Right kidney (tissue), 9 donors: ENCODE measurements at places on chromosomes 4 and X.

- no peak for DNase-seq
These were observed 66.6 kb downstream of the RXFP1 start for GRCh38 chr4:158588285-158588684.

DNA sequence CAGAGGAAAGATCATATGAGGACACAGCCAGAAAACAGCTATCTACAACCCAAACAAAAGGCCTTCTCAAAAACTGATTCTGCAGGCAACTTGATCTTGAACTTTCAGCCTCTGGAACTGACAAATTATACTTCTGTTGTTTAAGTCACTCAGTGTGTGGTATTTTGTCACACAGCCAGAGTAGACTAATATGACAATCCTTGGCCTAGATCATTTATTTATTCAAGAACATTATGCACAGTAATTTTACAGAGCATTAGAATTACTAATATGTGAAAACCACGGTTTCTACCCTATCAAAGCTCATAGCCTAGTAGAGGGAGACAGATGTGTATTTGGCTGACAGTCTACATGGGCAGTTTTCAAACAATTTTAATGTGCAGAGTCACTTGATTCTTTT, 167.8 kb upstream of the PCDH18 start:
- no peak for DNase-seq

GRCh38 chr4:174096999-174097398, 186.5 kb downstream of the FBXO8 start:
- DNase-seq, result no peak

DNA sequence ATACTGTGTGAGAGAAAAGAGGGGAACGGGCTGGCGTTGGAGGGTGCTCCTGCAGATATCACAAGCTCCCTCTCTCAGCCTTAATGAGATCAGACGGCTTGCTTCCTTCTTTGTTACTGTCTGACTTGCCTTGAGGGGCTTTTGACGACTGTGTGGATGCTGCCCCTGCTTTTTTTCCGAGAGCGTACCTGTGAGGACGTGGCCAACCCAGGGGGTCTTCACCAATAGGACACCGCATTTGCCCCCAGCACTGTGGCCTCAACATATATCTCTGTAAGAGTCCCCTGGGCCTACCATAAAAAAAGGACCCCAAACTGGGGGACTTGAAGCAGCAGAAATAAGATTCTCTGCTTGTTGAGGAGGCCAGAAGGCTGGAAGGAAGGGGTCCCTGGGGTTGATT, 143.9 kb downstream of the SHOX start:
- DNase-seq, result no peak

- DNase-seq, result no peak
These were observed 3.4 kb upstream of the MRPL1 start for GRCh38 chr4:77859256-77859655.

- no peak for DNase-seq
These were observed 37.3 kb upstream of the CCNI start for GRCh38 chr4:77113069-77113468.

DNA sequence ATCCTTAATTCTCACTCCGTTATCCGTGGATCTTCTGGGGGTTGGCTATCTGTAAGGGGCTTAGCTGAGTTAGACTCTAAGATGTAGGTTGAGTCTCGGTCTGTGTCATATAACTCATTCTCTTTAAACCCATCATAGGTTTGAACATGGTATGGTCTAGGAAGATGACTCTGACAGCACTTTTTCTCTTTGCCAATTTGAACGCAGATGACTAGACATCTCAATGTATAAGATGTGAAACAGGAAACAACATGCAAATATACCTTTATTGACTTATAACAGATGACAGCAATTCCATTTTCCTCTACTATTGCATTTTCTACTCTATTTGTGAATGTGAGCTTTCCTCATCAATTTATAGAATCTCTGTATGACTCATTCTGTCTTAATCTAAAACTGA, 634.8 kb upstream of the MAGEB2 start:
- DNase-seq, result no peak

DNA sequence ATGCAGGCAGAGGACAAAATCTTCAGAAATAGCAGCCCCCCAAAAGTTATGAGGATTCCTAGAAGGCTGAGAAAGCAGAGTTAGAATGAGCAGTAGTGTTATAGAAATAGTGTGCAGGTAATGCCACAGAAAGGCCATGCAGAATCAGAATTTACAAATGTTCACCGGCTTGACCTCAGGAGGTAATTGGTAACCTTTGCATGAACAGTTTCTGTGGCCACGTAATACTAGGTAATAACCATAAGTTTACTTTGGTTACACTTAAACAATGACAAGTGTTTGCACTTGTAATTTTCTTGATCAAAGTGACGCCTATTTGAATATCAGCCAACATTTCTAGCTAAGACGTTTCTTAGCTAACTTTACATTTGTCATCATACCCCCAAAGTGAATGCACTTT, 393.6 kb downstream of the GPAT3 start:
- no peak for DNase-seq

DNA sequence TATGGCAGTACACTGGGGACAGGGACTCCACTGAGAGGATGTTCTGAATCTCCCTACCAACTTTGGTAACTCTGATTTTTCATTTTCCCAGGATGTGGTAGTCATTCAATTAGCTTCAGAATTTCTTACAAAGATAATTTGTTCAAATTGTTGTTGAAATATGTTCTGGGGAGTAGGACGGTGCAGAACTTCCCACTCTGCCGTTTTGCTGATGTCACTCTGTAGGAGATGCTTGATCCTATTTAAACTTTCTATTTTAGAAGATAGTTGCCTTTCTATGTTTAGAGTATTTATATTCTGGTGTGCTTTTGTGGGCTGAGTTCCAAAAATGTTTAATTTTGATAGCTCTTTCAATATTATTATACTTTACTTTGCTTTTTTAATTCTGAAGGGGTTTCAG, 55.2 kb downstream of the ADAM29 start:
- DNase-seq, result no peak

- DNase-seq, result no peak
These were observed 107.6 kb upstream of the STK26 start for GRCh38 chrX:131915488-131915887.

DNA sequence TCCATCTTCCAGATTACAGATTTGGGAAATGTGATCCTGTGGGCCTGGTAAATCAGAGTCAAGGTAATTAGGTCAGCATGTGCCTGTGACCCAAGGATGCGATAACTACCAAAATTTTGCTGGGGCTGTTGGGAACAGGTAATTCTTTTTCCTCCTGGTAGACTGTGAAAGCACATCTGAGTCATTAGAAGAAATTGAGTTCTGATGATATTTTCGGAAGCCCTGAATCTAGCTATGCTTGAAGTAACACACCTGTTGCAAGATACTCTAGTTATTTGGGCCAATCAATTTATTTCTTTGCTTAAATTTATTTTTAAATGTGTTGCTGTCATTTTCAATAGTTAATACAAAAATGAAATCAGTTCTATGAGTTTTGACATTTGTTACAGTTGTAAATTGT, 903.6 kb downstream of the RPA4 start:
- DNase-seq, result no peak

DNA sequence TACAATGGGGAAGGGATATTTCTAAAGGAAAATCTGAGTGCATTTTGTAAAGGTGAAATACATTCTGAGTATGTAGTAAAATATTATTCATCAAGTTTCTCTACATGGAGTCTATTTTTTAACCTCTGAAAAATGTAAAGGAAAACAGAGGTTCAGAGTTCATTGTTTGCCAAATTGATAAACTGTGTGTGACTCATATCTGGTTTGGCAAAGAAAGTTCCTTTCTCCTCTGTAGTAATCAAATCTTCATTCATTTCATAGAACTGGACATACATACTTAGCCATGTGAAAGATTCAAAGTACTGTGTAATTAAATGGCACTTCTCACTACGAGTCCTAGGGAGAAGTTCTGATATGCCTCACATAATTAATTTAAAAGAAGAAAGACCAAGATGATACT, 61.6 kb downstream of the HPGD start:
- no peak for DNase-seq

DNA sequence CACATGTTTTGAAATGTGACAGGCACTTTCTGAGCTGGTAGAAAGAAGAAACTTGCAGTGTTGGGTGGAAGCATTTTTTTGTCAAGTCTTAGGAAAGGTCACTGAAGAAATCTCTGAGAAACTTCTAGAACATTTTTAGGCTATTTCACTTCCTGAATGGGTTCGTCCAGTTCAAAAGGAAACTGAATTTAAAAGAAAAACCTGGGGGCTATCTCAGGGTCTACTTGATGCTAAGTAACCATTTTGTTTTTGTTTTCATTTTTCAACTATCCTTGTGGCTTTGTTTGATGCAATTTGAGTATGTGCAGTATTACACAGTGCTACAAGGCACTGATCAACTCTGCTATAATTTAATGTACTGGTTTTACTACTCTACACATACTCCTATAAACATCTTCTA, 34.0 kb upstream of the AMOT start:
- no peak for DNase-seq

DNA sequence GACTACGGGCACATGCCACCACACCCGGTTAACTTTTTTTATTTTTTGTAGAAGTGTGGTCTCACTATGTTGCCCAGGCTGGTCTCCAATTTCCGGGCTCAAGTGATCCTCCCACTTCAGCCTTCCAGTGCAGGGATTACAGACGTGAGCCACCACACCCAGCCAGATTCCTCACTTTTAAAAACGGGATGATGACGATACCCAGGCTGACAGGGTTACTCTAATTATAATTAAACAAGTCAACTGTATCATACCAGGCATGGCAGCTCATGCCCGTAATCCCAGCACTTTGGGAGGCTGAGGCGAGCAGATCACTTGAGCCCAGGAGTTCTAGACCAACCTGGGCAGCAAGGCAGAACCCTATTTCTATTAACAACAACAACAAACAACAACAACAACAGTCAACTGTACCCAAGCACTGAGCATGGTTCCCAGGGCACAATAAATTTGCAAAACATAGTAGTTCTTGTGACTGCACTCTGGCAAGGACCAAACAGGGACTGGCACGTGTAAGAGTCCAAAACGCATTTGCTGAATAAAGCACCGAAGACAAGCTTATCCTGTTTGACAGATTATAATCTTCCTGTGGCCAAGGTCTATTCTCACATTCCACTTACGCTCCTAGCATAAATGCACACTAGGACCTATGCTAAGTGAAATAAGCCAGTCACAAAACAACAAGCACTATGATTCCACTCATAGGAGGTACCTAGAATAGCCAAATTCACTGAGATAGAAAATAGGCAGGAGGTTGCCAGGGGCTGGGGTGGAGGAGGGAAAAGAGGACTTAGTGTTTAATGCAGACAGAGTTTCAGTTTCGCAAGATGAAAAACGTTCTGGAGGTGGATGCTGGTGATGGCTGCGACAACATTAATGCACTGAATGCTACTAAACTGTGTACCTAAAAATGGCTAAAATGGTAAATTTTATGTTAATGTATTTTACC, 77.5 kb downstream of the IRF2 start:
- DNase-seq, result no peak

- DNase-seq, result no peak
These were observed 121.5 kb downstream of the ANK2 start for GRCh38 chr4:113170805-113171468.

GRCh38 chrX:104137496-104137895, 19.3 kb downstream of the SLC25A53 start:
- DNase-seq, result no peak

- no peak for DNase-seq
These were observed 62.6 kb downstream of the SORCS2 start for GRCh38 chr4:7254736-7255487.

GRCh38 chr4:145805490-145805889, 125.5 kb downstream of the C4orf51 start:
- DNase-seq, result no peak

DNA sequence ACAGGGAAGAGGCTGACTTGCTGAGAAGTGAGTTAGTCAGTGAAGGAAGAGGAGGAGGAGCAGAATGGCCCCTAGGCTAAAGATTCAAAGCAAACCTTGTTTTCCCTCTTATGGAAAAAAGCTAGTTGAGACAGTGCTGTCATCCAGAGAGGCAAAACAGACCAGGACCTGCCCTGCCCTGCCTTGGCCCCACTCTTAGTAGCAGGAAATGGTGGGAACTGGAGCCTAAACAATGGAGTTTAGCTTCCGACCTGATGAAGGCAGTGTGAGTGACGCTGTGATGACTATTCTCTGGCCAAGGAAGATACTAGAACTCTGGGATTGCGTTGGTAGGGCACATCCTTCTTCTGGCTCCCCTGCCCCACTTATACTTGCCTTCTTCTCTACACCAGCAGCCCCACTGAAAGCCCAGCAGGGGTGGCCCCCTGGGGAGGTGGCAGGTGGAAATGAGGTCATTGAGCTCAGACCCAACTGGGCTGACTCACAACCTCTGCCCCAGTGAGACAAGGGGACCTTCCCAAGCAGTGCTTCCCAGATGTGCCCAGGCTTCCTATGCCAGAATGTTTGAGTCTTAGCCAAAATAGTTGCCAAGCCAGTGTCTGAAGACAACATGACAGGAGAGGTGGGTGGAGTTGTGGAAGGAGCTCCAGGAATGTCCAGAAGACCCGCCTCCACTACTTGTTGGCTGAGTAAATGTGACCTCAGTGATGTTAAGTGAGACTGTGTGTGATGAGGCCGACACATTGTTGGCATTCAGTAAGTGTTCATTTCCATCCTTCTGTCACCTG, 38.8 kb downstream of the MSN start:
- DNase-seq, result no peak

DNA sequence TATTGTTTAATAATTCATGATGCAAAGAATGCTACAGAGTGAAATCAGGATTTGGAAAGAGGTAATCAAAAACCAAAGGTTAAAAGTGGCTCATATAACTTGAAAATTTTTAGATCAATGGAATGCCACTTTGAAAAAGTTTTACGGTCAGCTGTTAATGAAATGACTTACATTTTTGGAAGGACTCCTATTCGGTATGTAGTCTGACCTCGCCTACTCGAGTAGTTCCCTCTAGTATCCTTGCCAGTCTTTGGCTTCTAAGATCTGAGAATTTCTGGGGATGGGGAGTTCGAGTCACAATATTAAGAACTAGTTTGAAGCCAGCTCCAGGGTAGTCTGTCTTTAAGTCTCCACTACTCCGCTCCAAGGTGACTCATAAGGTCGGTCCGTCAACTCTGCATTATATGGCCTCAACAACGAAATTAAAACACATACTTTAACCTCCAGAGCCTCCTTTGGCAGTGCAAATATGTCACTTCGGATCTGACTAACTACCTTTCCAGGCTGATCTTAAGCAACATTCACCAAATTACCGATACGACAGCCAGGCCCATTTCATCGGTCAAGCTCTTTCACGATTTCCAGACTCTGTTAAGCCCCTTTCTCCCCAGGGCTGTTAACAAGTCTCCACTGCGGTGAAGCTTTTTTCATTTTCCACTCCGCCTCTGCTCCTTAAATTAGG, 733 bp upstream of the NAA15 start:
- DNase-seq, result no peak

GRCh38 chrX:140346729-140347128, 158.1 kb downstream of the SOX3 start:
- no peak for DNase-seq

DNA sequence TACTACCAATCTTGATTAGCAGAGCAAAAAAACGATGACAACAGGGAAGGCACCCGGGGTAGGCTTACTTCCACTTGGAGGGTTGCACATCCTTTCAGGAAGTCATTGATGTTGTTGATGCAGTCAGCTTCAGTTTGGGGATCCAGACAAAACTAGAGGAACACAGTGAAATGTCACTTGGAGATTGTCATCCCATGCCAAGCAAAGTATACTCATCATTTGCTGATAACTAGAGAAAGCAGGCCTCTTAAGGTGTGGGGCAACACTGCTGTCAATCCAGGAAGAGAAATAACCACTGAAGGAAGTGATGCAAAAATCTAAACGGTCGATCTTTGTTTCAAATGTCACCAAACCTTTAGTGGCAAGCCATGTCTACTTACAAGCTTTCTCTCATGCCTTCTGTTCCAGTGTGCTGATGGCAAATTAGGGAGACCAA, 1.4 kb downstream of the ARHGEF6 start:
- no peak for DNase-seq
